ENCODE measurements at places on chromosomes 11 and 22. TPM values are rescaled to one million over a fixed set of nuclear protein-coding genes. Genes with fewer than 3 reads are reported as not detected.

Gene CNIH2
- total RNA-seq = not detected

Gene GNG3
- not detected for total RNA-seq

Gene NADSYN1
- total RNA-seq = 31.2 TPM

Gene CRYAB
- total RNA-seq = 2.4 TPM

Gene KCNC1
- total RNA-seq = not detected

Gene MFRP
- total RNA-seq = not detected

Gene MED17
- total RNA-seq = 19.3 TPM

Gene TAGLN
- 0.54 TPM for total RNA-seq

Gene OSM
- total RNA-seq = not detected

Gene TSPAN32
- total RNA-seq = not detected

Gene DGCR6
- total RNA-seq = not detected

Gene C11orf16
- not detected for total RNA-seq

Gene MPEG1
- not detected for total RNA-seq

Gene GGTLC3
- total RNA-seq = not detected

Gene PLEKHB1
- not detected for total RNA-seq

Gene TIMP3
- 0.14 TPM for total RNA-seq
